ENCODE measurements at places on chromosomes 7 and 10.

GRCh38 chr10:52883996-52884871 is 111.7 kb upstream of the MBL2 start:
- DNase-seq: peak; percentile 34

GRCh38 chr10:123967626-123968243 is 76.1 kb upstream of the CPXM2 start:
- DNase-seq: no peak

GRCh38 chr10:19892677-19893076 is 76.4 kb downstream of the PLXDC2 start:
- no peak for DNase-seq

DNA sequence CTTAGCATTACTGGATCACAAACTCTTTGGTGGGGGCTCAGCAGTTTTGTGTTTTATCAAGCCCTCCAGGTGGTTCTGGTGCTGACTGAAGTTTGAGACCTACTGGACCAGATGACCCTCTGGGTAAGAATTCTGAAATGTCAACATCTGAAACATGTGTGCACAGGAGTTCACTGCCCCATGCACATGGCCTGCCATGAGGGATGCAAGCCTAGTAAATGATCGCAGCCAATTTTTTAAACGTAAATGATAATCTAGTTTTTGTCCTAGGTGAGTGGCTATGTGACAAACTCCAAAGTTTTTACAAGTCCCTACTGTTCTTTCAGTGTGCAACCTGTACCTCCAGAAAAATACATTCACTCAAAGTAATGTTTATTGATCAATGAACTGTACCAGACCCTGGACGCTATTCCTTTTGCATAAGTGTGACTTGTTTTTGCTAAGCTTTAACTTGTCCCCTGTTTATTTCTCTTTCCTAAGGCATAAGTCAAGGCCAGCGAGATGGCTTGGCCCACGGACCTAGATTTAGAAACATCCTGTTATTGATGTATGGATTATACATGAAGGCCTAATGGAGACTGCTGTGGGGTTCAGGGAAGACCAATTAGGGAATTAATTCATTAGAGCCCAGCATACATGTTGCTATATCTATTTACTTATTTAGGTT is 531.1 kb downstream of the LRMDA start:
- no peak for DNase-seq

GRCh38 chr10:103632247-103632642 is 138.7 kb downstream of the NEURL1 start:
- DNase-seq: no peak

DNA sequence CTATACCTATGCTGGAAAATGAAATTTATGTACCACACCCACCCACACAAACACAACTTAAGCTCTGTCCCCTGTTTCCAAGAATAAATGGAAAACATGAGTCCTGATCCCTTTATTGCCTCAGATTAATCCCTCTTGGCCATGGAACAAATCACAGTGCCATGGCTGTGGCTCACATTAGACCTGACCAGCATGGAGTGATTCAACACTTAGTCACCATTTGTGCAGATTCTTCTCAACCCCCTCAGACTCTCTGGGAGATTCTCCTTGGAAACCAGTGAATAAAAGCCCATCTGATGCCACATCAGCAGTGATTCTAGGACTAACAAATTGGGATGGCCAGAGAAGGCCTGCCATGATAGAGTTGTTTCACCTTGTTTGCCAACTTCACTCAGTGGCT is 204.4 kb upstream of the TMEM72 start:
- no peak for DNase-seq

DNA sequence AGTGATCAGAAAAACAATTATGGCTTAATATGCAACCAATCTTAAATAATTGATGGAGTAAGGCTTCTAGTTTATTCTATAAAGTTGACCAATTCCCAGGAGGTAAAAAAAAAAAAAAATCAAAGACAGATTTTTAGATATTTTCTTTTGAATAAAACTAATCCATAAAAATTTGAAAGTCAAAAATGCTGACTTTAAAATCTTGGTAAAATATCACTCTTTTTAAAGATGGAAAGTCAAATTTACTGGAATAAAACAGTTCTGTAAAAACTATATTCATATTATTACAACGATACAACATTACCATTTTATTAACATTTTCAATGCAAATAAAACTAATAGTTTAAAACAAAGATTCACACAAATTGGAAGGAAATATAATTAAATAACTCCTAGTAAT is 5.4 kb downstream of the RELN start:
- no peak for DNase-seq

DNA sequence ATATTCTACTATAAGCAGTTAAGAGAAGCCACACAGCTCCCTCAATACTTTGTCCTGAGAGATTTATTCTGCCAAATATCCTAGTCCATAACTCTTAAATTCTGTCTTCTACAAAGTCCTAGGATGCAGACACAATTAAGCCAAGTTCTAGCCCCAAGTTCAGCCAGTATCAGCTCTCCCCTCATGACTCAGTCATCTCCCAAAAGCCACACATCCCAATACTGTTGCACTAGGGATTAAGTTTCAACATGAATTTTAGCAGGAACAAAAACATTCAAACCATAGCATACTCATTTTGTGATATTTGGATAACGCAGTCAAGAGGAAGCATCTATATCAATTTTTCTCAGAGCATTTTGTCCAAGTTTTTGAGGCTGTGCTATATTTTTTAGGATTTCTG is 277.4 kb downstream of the FZD1 start:
- no peak for DNase-seq

DNA sequence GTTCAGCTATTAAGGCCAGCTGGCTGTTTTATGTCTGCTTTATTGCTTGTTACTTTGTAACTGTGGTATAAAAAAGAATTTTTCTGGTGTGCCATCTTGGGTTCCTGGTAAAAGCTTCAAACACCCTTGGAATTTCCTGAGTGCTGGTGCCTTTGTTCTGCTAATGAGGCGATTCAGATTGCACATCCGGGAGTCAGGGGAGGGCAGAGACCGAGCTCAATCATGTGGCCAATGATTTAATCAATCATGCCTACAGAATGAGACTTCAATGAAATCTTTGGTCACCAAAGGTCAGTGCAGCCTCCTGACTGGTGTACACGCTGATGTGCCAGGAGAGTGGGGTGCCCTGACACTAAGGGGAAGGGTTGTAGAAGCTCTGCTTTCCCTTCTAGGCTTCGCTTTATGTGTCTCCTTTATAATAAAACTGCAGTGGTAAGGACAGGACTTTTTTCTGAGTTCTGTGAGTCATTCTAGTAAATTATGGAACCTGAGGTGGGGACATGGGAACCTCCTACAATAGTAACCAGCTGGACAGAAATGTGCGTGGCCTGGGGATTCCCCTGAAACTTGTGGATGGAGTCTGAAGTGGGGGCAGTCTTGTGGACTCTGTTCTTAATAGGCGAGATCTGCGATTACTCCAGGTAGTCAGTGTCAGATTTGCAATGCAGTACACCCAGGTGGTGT is 69.4 kb upstream of the OGDHL start:
- no peak for DNase-seq

DNA sequence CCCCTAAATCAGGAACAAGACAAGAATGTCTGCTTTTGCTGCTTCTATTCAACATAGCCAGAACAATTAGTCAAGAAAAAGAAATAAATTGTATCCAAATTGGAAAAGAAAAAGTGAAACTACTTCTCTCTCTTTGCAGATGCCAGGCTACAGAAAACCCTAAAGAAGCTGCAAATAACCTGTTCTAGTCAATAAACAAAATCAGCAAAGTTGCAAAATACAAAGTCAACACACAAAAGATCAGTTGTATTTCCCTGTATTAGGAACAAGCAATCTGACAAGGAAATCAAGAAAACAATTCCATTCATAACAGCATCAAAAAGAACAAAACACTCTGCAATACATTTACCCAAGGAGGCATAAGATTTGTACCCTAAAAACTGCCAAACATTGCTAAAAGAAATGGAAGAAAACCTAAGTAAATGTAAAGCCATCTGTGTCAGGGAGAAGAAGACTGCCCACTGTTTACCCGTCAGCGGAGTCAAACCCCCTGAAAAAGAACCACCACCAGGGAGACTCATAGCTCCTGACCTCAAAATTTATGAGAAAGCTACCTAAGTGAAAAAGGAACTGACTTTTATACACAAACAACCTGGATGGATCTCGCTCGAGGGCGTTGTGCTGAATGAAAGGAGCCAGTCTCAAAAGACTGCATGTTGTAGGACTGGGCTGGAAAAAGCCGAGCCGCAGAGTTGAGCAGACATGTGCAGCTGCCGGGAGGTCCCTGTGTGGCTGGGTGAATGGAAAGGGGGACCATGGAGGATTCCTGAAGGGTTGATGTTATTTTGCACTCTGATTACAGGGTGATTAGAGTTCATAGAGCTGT is 263.1 kb downstream of the MAD1L1 start:
- DNase-seq: no peak

- DNase-seq: no peak
These were observed 5.6 kb downstream of the CALML3 start for GRCh38 chr10:5530412-5530806.

DNA sequence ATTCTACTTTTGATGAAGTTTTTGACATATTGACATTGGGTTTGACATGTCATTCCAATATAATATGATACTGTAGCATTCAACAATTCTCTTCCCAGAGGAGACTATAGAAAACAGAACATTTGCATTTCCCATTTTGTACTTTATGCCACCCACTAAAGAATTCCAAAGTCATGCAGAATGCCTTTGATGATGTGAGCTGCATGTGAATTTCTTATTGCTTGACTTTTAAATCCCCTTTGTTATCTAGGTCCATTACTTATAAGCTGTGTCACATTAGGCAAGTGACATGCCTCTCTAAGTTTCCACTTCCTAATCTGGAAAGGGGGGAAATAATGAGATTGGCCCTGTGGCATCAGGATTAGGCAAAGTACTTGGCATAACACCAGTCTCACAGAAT is 436.7 kb downstream of the AUTS2 start:
- DNase-seq: peak; percentile 19

- DNase-seq: no peak
These were observed 39.7 kb downstream of the AHCYL2 start for GRCh38 chr7:129264534-129264933.

DNA sequence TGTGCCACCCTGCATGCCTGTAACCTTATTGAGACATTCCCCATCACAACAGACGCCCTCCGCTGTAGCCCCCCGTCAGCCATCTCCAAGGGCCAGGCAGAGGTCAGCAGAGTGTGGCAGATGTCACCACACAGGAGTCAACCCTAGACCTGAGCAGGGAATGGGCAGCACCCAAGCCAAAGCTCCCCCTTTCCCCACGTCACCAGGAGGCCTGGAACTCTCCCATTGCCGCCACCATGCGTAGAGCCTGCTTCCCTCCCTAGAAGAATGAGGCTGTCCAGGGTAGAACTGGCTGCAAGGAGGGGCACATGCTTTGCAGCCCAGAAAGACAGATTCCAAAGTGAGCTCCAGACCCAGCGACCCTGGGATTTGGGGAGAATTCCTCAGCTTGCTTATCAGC is 342.9 kb downstream of the TNS3 start:
- no peak for DNase-seq

GRCh38 chr7:112798274-112799159 is 8.3 kb upstream of the TMEM168 start:
- DNase-seq: no peak

GRCh38 chr10:52818019-52818418 is 45.4 kb upstream of the MBL2 start:
- DNase-seq: peak; percentile 4

DNA sequence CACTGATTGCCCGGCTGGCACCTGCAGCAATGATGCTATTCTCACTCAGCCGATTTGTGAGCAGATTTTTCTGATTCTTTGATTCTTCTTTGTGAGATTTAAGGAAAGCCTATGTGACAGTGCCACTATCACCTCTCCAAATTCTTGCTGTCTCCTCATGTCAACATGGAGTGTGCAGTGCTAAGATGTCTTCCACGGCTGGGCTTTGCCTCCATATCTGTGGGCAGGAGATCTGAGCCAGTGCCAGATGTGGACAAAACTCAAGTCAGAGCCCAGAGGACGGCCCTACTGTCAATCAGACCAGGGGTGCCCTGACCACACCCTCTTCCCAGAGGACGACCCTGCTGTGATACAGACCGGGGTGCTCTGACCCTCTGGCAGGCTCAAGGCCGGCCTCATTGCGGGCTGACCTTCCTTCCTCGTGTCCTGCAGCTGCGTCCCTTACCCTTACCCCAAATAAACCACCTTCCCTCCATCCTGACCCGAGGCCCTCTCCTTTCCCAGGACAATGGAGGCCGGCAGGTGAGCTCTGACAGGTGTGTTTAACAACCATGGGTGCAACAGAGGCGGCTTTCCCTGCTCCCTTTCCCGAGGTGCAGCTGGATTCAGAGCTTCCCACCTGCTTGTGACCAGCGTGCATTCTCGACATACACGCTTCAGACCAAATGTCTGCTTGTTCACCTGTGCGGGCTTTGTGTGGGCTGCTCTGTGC is 221.4 kb downstream of the ADARB2 start:
- DNase-seq: no peak

- DNase-seq: no peak
These were observed 72.6 kb downstream of the ST7 start for GRCh38 chr7:117025891-117026290.

DNA sequence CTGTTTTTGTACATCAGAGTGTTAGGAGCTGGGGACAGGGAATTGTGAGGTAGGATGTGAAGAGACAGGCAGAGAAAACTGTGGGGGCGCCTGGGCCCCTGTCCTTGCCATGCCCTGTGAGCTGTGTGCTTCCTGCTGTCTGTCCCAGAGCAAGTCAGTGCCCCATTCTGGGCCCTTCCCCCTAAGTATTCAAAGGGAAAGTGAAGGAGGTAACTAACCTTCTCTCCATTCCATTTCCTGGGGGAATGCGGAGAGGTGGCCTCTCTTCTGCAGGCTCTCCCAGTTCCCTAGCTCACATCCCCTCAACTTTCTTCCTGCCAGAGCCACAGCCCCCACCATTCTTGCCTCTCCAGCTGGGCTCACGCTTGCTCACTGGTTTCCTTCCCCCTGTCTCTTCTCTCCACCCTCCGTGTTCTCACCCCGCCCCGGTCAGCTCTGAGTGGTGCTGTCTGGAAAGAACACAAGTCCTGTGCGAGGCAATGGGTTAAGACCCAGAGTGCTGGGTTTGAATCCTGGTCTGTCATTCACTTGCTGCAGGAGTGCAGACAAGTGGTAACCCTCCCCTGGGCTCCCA is 9.7 kb upstream of the VSIR start:
- no peak for DNase-seq

GRCh38 chr7:300048-300447 is 10.1 kb downstream of the FOXL3 start:
- no peak for DNase-seq

- no peak for DNase-seq
These were observed 59.9 kb downstream of the PDGFA start for GRCh38 chr7:459584-460373.

DNA sequence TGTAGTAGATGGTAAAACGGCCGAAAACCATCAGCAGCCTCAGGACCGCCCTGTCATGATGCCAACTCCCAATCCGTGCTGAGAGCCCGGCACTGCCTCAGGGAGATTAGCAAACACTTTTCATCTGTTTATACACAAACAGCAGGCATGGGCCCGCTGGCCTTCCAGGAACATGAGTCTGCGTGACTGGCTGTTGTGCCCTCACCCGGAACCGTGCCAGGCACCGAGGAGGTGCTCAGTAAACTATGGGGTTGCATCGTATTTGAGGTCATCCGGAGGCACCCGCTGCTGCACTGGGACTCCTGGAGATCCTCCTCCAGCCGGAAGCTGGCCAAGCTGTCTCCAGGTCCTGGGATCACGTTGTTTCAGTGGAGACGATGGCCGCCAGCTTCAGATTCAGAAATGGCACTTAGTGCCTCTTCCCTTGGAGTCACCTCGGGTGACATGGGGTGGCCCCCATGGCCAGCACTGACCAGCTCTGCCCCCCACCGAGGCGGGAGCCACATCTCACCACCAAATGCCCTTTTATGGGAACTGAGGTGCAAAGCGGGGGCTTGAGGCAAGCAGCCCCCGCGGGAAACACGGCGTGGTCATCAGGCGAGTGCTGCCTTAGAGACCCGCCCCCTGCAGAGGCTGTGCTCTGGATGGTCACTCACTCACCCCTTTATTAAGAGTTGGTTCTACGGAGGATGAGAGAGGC is 585.9 kb downstream of the PTPRN2 start:
- DNase-seq: peak; percentile 80
